Sigmoid colon (tissue), 7 donors: ENCODE measurements at places on chromosomes 13 and 19. TPM values are rescaled to one million over a fixed set of nuclear protein-coding genes. Genes with fewer than 3 reads are reported as not detected.

- no peak for DNase-seq
- H3K4me3 ChIP-seq: no peak overlapping the region
- H3K27me3 ChIP-seq: no peaks in the 10 kb centered on the region
- no peaks in the 10 kb centered on the region for H3K4me1 ChIP-seq
- H3K27ac ChIP-seq: no peak overlapping the region
- H3K36me3 ChIP-seq: no peaks in the 10 kb centered on the region
Observed at GRCh38 chr13:48592688-48593049, 59.8 kb upstream of the RCBTB2 start.

- DNase-seq: no peak
- H3K27me3 ChIP-seq: no peaks in the 10 kb centered on the region
- H3K36me3 ChIP-seq: no peaks in the 10 kb centered on the region
- H3K4me1 ChIP-seq: no peaks in the 10 kb centered on the region
- H3K4me3 ChIP-seq: no peak overlapping the region
Observed at GRCh38 chr13:22229916-22230315, 559.0 kb downstream of the FGF9 start.

DNA sequence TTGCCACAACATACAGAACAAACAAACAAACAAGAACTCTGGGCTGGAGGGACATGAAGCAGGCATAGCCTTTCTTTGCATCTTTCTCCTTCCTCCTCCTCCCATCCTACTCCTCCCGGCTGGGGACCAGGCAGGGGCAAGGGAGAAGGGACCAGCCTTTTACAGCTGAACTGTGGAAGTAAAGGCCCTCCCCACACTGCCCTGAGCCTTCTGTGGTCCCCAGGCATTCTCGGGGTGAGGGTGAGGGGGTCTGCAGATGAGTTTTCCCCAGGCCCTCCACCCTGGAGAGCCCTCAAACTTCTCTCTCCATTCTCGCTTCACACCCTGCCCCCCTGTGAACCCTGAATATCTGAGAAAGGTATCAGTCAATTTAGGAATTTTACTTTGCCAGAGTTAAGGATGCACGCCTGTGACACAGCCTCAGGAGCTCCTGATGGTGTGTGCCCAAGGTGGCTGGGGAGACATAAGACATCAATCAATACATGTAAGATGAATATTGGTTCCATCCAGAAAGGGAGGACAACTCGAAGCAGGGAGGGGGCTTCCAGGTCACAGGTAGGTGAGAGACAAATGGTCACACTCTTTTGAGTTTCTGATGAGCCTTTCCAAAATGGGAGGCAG lies 170.9 kb downstream of the COL4A1 start:
- no peak for DNase-seq
- H3K27ac ChIP-seq: peak overlapping the region; percentile 76
- no peaks in the 10 kb centered on the region for H3K27me3 ChIP-seq
- no peak overlapping the region for H3K4me3 ChIP-seq
- H3K4me1 ChIP-seq: no peaks in the 10 kb centered on the region

DNA sequence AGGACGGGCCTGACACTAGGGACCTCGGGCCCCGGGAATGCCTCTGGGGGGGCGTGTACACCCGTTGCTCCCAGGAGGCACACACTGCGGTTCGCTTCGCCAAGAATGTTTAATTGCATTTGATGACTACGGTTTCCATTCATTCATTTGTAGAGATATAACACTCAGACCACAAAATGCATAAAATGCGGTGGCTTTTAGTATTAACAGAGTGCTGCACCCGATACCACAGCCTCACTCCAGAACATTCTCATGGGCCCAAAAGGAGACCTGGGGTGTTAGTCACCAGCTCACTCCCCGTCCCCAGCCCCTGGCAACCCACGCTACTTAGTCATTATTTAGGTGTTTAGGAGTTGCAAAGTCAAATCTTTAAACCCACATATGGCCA lies 21.8 kb downstream of the HCN2 start:
- H3K4me3 ChIP-seq: no peak overlapping the region
- DNase-seq: no peak
- H3K27ac ChIP-seq: no peak overlapping the region
- peaks cover 4% of the 10 kb centered on the region for H3K4me1 ChIP-seq
- H3K36me3 ChIP-seq: no peaks in the 10 kb centered on the region

DNA sequence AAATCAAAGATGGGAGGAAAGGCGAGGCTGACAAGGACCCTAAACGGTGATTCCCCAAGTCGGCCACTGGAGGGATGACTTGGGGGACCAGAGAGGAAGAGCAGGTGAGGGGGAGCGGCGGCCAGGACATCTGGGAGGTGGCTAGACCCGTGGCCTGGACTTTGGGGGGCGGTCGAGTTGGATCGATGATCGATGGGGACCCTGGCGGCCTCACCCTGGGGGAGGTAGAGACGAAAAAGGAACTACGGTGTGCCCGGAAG lies 7.7 kb upstream of the CIRBP start:
- peak overlapping the region; percentile 100 for H3K27ac ChIP-seq
- no peaks in the 10 kb centered on the region for H3K27me3 ChIP-seq
- peaks cover 6% of the 10 kb centered on the region for H3K36me3 ChIP-seq
- H3K4me1 ChIP-seq: peaks cover 74% of the 10 kb centered on the region

DNA sequence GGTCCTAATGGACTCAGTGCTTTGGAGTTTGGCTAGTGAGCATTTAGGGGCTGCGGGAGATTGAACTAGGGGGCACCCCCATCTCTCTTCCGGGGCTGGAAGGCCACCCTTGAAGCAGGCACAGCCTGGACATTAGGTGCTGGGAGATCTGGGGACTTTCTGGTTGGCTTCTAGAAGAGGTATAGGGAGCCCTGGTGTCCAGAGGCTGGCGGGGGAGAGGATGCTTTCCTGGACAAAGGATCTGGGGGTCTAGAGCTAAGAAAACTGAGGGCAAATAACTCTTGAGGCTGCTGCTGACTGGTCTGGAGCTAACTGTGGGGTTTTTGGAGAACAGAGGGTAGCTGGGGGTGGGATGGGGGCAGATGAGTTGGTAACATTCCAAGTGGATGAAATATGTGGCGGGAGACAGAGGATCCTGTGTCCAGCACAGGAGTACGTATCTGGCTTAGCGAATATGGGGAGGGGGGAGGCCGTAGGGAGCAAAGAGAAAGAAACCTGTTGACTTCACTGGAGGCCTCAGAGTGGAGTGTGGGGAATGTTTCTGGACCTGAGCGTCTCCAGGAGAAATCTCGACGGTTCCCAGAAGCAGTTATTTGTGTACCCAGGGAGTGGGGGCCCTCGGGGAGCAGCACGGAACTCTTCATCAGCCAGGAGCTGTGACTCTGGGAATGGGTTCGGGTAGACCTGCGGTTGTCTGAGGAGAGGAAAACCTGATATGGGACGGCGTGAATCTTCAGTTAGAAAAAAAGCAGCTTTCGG lies 1.4 kb downstream of the HNRNPUL1 start:
- peak overlapping the region; percentile 100 for H3K27ac ChIP-seq
- H3K36me3 ChIP-seq: peaks cover 21% of the 10 kb centered on the region
- no peaks in the 10 kb centered on the region for H3K27me3 ChIP-seq
- DNase-seq: peak; percentile 64

DNA sequence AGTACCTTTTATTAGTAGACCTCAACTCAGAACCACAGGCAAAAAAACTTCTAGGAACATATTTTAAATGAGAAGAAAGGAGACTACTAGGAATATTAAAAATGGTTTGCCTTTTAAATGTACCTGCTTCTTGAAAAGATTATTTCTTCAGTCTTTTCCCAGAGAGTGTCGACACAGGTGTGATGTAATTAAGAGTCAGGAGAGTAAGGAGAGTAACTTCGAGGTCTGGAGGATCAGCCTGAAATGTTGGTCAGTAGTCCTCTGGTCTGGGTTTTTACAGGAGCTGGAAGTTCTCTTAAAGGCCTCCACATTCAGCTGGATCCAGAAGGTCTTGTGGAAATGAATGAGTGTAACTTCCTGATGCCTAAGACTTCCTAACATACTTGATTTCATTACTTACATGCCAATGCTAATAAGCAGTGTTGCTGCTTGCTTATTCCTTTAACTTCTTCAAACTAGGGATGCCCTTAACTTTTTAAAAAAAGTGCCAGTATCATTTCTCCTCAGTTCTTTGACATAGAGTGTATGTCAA lies at the start of gene KCTD4:
Gene KCTD4 (minus strand): TSS at position 345 of the 532 bp plus-strand sequence. CDS start 6,478 bp downstream, outside the sequence.
- no peaks in the 10 kb centered on the region for H3K36me3 ChIP-seq
- peak within 1 kb of the TSS; percentile 49 for H3K27ac ChIP-seq
- DNase-seq: no peak

- DNase-seq: peak; percentile 65
- no peak overlapping the region for H3K27ac ChIP-seq
- no peaks in the 10 kb centered on the region for H3K27me3 ChIP-seq
- H3K36me3 ChIP-seq: no peaks in the 10 kb centered on the region
Observed at GRCh38 chr19:2607712-2608601, 94.5 kb downstream of the GNG7 start.

GRCh38 chr19:30361721-30362120 lies 10.5 kb upstream of the ZNF536 start:
- H3K4me1 ChIP-seq: no peaks in the 10 kb centered on the region
- DNase-seq: no peak
- H3K36me3 ChIP-seq: no peaks in the 10 kb centered on the region
- no peak overlapping the region for H3K4me3 ChIP-seq

DNA sequence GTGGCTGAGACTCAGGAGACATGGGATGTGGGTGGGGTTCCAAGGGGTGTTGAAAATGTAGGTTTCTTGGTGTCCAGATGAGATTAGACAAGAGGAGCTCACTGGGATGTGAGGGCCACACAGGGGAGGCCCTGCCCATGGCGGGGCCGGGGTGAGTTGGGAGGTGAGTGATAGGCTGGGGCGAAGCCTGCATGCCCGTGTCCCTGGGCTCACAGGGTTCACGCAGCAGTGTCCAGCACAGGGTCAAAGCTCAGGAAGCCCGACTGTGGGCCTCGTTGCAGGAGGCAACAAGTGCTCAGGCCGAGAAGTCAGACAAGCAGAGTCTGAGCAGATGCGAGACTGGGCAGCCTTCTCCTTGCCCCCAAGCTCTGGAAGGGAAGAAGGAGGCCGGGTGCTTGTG lies 27.2 kb downstream of the CCDC8 start:
- H3K36me3 ChIP-seq: peaks cover 63% of the 10 kb centered on the region
- H3K4me1 ChIP-seq: peaks cover 9% of the 10 kb centered on the region
- no peak overlapping the region for H3K4me3 ChIP-seq

GRCh38 chr13:83333614-83334388 lies 548.5 kb downstream of the SLITRK1 start:
- H3K27me3 ChIP-seq: no peaks in the 10 kb centered on the region
- DNase-seq: no peak
- no peaks in the 10 kb centered on the region for H3K4me1 ChIP-seq
- H3K4me3 ChIP-seq: no peak overlapping the region

DNA sequence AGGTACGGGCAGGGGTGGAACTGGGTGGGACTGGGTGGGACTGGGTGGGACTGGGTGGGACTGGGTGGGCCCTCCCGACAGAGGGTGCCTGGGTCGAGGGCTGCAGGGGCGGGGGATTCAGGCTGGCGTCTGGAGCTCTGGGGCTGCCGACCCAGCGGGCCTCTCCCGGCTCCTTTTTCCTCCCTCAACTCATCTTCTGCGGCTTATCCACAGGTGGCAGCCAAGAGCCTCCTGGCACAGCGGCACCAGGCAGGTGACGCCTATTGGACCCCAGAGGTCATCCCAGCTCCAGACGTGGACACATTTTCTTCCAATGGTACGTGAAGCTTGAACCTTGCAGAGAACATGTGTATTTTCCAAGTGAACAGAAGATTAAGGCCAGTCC lies 533 bp downstream of the ZNF544 start:
- peak overlapping the region; percentile 82 for H3K27ac ChIP-seq
- no peak for DNase-seq
- H3K4me1 ChIP-seq: no peaks in the 10 kb centered on the region
- H3K4me3 ChIP-seq: peak overlapping the region; percentile 89
- no peaks in the 10 kb centered on the region for H3K27me3 ChIP-seq
- H3K36me3 ChIP-seq: peaks cover 45% of the 10 kb centered on the region

GRCh38 chr19:55340784-55341147 lies 1.1 kb downstream of the KMT5C start:
- peak overlapping the region; percentile 96 for H3K4me3 ChIP-seq
- no peak for DNase-seq
- H3K27me3 ChIP-seq: peaks cover 4% of the 10 kb centered on the region
- peak overlapping the region; percentile 92 for H3K27ac ChIP-seq

GRCh38 chr19:18645035-18645511 lies 8.2 kb downstream of the KLHL26 start:
- no peaks in the 10 kb centered on the region for H3K36me3 ChIP-seq
- no peaks in the 10 kb centered on the region for H3K4me1 ChIP-seq
- DNase-seq: no peak
- no peaks in the 10 kb centered on the region for H3K27me3 ChIP-seq
- H3K4me3 ChIP-seq: peak overlapping the region; percentile 17
- peak overlapping the region; percentile 61 for H3K27ac ChIP-seq

GRCh38 chr13:64849196-64849595 lies 2380.9 kb downstream of the PCDH9 start:
- no peak overlapping the region for H3K27ac ChIP-seq
- no peaks in the 10 kb centered on the region for H3K27me3 ChIP-seq
- no peak for DNase-seq
- no peak overlapping the region for H3K4me3 ChIP-seq

DNA sequence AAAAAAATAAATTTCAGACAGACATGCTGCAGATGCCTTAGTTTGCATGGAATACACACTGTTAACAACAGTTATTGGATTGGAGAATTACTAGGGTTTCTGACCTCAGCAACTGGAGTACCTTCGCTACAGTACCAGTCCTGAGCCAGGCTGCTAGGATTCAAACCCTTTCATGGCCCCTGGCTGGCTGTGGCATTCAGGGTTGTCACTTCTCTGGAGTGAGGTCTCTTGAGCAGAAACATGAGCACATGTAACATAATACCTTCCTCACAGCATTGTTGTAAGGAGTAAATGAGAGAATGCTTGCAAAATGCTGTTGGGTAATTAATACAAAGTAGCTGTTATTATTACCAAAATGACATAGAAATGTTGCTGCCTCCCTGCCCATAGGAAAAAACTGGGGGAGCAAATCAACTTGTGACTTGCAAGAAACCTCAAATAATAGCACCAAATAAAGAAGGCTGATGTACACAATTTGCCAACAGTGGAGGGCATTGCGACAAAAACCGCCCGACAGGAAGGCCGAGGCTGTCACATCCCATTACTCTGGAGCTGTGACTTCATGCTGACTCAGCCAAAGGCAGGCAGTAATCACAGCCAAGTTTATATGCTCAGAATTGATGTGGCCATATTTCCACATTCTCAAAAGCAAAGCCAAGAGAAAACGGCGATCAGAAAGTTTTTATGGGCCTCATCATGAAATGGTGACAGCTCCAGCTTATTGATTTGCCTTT lies 100.4 kb downstream of the RFC3 start:
- H3K27me3 ChIP-seq: no peaks in the 10 kb centered on the region
- H3K4me3 ChIP-seq: no peak overlapping the region
- peaks cover 25% of the 10 kb centered on the region for H3K4me1 ChIP-seq

- peaks cover 75% of the 10 kb centered on the region for H3K36me3 ChIP-seq
- no peak for DNase-seq
- H3K27me3 ChIP-seq: no peaks in the 10 kb centered on the region
- H3K4me3 ChIP-seq: no peak overlapping the region
- no peaks in the 10 kb centered on the region for H3K4me1 ChIP-seq
Observed at GRCh38 chr19:10138879-10139795, 19.4 kb upstream of the EIF3G start.

GRCh38 chr19:40174092-40174491 lies 17.1 kb upstream of the MAP3K10 start:
- H3K27me3 ChIP-seq: peaks cover 9% of the 10 kb centered on the region
- H3K36me3 ChIP-seq: no peaks in the 10 kb centered on the region
- DNase-seq: no peak

Gene TMEM150B
- total RNA-seq: 6.1 TPM

Gene CAPNS1
- total RNA-seq: 102 TPM

Gene CUL4A
- total RNA-seq: 115 TPM

Gene PSG6
- total RNA-seq: not detected

Gene GTF2F1
- total RNA-seq: 34.9 TPM

Gene CD209
- total RNA-seq: 1.4 TPM

Gene ZNF814
- total RNA-seq: 8.2 TPM

Gene PLVAP
- 19.7 TPM for total RNA-seq

Gene CPB2
- not detected for total RNA-seq

Gene RYR1
- total RNA-seq: 1.2 TPM

Gene KLK15
- total RNA-seq: not detected
